ENCODE measurements at places on chromosomes 3 and 15.

DNA sequence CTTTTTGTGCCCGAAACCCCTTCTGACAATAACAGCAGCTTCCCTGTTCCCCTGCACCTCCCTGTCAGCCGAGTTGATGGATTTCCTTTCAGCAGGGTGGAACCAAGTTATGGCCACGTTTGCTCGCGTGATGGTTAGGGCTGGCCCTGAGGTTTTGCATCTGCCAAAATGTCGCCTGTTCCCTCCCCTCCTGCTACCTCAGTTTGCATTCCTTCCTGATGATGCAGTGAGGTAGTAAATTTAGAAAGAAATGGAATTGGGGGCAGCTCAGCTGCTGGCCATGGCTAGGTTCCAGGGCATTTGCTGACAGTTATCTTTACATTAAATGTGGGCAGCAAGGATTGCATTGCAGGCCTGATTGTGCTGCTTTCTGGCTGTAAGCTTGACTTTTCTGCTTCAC, 13.2 kb downstream of the LIMD1 start:
- no peak for DNase-seq

DNA sequence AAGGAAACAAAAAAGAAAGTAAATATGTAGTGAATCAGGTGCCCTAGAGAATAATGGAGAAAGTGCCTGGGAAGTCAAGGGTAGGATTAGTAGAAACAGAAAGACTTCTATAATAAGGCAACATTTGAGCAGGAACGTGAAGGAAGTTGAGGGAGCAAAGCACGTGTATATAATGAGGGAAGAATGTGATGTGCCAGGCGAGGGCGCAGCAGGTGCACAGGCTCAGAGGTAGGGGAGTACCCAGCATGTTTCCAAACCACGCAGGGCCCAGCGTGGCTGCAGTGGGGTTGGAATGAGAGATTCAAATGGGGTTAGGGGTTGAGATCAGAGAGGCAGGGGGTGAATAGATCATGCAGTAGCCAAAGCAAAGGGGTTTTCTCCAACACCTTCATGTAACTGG, 91.9 kb upstream of the VGLL4 start:
- no peak for DNase-seq

- DNase-seq = no peak
Measured at GRCh38 chr15:98592136-98592535, 56.2 kb upstream of the IGF1R start.

- DNase-seq = no peak
Measured at GRCh38 chr3:39148435-39149058, 4.8 kb downstream of the CSRNP1 start.

GRCh38 chr3:160130071-160130470, 95.2 kb upstream of the C3orf80 start:
- DNase-seq = no peak

- DNase-seq = no peak
Measured at GRCh38 chr3:47433796-47434195, 41.9 kb downstream of the SCAP start.

- DNase-seq = no peak
Measured at GRCh38 chr3:99659032-99659431, 20.6 kb downstream of the COL8A1 start.

GRCh38 chr15:98823012-98823458, 174.7 kb downstream of the IGF1R start:
- peak; percentile 58 for DNase-seq

- no peak for DNase-seq
Measured at GRCh38 chr3:176650478-176650877, 546.8 kb downstream of the TBL1XR1 start.

DNA sequence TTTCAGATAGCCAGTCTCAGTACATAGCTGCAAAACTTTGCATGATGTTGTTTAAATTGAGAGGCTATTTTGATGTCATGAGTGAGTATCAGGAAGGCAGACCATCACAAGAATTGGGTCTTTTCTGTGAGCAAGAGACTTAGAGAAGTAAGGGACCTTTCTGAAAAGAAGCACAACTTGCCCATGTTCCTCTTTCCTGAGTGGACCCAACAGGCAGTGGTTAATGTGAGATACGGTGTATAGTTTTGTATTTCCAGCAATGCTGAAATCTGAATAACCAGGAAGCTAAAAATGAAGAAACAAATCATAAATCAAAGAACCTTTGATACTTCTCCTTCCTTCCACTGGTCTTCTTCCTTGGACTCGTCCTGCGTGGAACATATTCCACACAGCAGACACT, 25.1 kb downstream of the MCTP2 start:
- DNase-seq = no peak

GRCh38 chr15:60223176-60223575, 174.6 kb downstream of the ANXA2 start:
- no peak for DNase-seq

DNA sequence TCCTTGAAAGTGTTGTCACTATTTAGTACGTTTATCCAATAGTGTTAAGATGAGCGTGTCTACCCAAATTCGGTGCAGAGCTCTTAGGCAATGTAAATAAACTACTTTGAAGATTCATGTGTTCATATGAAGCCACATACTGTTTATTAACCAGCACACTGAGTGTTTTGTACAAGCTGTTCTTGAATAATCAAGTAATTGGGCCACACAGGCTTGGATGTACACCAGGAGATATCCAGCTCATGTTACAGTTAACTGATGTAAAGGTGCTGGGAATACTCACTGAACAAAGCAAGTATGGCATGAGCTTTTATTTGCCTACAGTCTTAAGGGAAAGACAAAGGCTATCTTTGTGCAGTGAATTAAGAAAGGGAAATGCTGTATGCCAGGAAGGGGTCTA, 632 bp upstream of the DHX36 start:
- no peak for DNase-seq

DNA sequence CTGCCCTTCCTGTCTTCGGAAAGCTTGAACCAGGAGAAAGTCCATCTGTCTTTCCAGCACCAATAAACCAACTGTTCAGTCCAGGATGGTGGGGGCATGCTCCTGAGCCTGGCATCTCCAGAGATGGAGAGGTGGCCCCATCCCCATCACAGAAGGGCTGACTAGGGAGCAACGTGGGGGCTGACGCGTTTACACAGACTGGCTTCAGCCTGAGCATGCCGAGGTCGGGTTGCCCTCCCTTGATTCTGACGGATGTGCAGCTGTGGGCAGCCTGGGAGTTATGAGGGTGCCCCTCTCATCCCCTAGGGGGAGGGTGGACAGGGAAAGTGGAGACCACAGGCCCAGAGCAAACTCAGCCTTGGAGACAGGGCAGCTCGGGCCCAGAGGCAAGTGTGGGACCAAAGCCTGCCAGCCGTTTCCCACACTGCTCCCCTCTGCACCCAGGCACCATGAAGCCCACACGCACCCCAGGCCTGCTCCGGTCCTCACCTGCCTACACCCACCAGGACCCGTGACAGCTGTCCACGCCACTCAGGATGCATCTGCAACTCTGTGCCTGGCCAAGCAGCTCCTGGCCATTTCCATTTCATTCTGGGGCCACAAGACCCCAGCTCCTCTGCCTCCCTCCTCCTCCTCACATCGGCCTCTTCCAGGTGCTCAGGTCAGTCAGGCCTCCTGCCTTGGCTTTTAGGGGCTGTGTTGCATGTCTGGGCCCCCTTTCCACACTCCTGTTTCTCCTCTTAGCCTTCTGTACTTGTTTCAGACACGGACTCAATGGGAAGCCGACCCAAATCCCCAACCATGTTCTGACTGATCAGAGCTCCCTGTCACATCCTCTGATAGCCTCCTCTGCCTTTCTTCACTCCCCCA, 48.2 kb upstream of the SLC41A3 start:
- no peak for DNase-seq

DNA sequence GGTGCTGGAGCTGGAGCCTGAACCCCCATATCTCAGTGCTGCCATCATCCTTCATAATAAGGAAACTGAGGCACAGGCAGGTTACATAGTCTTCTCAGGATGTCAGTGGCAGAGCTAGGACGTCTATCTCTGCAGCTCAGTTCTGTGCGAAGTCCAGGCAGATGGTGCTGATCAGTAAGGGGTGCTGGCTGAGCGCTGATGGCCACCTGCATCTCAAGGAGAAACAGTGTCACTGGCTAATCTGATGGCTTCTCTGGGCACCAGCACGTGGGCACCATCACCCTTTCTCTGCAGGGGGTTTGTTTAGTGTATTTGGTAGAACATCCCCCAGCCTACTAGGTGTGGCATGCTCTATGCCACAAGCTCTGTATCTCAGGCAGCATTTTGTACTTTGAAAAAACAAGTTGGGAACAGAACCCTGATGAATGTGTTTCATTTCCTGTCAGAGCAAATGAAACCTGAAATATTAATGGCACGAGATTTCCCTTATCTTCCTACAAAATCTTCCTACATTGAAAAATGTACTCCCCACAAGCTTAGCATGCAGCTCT, 35.1 kb downstream of the APBA2 start:
- DNase-seq = no peak

GRCh38 chr15:52181938-52182780, 9.0 kb downstream of the GNB5 start:
- no peak for DNase-seq

DNA sequence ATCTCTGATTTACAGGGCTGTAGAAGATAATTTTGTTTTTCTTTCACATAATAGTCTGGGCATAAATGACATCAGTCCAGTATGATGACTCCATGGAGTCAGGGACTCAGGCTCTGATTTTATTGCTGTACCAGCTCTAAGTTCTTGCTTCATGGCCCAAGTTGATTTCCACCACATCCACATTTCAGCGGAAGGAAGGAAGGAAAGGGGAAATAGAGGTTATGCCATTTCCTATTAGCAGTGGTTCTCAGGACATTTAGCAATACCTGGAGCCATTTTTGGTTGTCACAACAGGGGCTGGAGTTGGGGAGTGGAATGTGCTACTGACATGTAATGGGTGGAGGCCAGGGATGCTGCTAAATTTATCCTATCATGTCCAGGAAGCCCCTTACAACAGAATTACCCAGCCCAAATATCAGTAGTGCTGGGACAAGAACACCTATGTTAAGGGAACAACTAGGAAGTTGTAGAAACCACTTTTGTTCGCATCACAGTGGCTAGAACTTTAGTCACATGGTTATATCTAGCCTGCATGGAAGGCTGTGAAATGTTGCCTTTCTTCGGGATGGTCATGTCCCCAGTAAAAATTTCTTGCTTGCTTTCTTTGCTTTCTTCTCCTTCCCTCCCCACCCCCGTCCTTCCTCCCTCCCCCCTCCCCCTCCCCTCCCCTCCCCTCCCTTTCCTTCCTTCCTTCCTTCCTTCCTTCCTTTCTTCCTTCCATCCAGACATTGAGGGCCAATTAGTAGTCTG, 42.1 kb downstream of the OXSR1 start:
- no peak for DNase-seq

GRCh38 chr3:102235679-102236078, 199.1 kb upstream of the ZPLD1 start:
- DNase-seq = no peak

DNA sequence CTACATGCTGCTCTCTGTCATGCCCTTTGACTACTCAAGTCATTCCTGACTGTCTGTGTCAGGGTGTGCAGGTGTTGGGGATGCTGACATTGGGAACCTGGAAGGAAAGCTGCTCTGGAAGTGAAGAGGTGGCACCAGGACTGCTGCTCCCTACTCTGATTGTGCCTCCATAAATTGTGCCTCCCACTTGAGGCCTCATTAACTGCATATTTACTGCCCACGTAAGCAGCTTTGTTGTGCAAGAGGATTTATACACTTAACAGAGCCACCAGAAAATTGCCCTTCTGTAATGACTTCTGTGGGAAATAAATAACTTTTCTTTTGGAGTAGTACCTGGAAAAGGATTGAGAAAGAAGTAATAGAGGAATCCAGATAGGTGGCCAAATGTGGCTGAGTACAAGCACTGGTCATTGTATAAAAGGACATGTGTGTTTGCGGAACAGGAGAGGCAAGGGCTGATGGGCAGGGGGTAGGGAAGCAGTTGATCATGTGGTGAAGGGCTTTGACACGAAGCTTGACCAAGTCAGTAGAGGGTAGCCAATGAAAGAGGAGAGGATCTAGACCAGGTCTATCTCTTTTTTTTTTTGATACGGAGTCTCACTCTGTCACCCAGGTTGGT, 24.8 kb downstream of the IL20RB start:
- DNase-seq = no peak

GRCh38 chr3:127734754-127735473, 62.2 kb downstream of the ABTB1 start:
- no peak for DNase-seq

DNA sequence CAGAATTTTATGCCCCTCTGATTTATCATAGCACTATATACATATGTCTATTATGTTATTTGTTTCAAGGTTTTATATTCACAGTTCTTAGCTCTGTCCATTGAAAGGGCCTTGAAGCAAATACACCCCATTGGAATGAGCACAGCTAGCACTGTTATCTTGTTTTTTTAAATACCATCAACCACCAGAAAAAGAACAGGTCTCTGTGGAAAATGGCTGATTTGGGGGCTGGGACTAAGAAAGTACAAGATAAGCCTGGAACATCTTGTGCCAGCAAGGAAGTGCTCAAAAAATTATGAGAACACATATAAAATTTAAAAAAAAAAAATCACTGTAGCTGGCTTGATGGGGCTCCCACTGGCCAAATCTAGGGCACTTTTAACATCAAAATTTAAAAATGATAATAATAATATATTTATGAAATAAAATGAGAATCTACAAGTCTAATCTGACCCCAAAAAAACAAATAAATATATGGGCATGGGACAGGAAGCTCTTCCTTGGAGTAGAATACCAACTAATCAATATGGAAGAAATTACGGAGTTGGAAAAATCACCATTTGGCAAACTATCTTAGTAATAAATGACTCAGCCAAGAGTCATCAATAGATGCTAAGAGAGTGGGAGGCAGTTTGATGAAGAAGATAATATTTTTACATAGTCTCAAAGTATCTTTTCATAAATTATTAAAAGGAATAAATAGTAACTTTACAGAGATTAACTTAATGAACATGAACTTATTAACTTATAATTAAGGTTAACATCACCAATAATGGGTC, 20.5 kb downstream of the IFT80 start:
- no peak for DNase-seq

- no peak for DNase-seq
Measured at GRCh38 chr3:122671553-122671952, 9.1 kb upstream of the PARP14 start.

GRCh38 chr3:190375246-190375645, 12.7 kb upstream of the CLDN16 start:
- DNase-seq = peak; percentile 22

- DNase-seq = no peak
Measured at GRCh38 chr15:98856532-98856907, 151.1 kb downstream of the PGPEP1L start.

DNA sequence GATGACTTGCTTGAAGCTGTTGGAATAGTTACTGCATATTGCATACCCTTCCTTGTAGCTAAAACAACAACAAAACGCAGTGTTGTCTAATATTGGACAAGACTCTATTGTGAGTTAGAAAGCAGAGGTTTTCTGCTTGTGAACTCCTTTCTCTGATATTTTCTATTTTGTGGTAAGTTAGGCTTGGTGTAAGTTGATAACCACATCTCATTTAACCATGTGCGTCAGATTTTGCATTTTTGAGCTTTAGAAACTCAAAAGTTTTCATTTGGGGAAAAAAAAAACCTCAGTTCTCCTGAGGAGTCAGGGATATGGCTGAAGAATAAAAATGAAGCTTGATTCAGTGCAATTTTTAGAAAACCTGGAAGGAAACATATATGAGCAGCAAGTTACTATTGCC, 1.5 kb downstream of the ARIH1 start:
- no peak for DNase-seq

DNA sequence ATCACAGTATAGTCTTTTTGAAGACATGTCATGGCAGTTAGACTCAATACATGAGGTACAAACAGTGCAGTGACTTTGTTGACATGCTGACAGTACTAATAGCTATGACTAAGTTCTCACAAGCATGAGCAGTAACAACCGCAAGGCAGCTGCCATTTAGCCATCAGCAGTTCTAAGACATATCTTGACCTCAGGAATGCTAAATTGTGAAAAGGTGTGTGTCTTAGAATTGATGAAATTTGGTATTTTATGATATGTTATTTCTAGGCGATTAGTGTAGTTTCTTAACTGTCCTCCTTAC, 60.7 kb upstream of the FURIN start:
- no peak for DNase-seq
